ENCODE measurements at places on chromosomes 5 and 9.

- DNase-seq = peak; percentile 70
Observed at GRCh38 chr9:108813951-108814601, 41.7 kb downstream of the ACTL7B start.

GRCh38 chr9:132768932-132769905, 99.0 kb downstream of the GTF3C4 start:
- peak; percentile 54 for DNase-seq

GRCh38 chr9:110128664-110129329, 79.2 kb downstream of the C9orf152 start:
- no peak for DNase-seq

DNA sequence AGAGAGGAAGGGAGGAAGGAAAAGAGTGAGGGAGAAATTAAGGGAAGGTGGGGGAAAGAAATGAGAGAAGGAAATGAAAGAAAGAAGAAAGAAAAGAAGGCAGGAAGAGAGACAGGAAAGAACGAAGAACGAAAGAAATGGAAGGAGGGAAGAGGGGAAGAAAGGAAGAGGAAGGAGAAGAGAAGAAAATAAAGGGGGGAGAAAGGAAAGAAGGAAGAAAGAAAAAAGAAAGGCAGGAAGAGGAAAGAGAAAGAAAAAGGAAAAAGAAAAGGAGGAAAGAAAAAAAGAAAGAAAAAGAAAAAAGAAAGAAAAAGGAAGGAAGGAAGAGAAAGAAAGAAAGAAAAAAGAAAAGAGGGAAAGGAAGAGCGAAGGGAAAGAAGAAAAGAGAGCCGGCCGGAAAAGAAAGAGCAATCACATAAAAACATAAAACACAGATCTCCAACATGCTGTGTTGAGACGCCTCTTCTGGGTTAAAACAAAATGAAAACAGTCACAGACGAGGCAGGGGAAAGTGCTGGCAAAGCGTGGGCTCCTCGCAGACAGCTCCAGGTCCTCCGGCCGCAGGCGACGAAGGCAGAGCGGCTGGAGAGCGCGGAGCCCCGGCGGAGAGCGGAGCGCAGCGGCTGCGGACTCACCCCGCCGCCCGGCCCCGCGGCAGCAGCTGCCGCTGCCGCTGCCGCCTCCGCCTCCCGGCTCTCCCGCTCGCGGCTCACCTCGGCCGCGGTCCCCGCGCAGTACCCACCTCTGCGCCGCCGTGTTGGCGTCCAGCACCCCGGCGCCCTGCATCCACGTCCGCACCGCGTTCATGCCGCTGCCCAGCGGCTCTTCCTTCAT, 896 bp downstream of the EBF1 start:
- peak; percentile 72 for DNase-seq

DNA sequence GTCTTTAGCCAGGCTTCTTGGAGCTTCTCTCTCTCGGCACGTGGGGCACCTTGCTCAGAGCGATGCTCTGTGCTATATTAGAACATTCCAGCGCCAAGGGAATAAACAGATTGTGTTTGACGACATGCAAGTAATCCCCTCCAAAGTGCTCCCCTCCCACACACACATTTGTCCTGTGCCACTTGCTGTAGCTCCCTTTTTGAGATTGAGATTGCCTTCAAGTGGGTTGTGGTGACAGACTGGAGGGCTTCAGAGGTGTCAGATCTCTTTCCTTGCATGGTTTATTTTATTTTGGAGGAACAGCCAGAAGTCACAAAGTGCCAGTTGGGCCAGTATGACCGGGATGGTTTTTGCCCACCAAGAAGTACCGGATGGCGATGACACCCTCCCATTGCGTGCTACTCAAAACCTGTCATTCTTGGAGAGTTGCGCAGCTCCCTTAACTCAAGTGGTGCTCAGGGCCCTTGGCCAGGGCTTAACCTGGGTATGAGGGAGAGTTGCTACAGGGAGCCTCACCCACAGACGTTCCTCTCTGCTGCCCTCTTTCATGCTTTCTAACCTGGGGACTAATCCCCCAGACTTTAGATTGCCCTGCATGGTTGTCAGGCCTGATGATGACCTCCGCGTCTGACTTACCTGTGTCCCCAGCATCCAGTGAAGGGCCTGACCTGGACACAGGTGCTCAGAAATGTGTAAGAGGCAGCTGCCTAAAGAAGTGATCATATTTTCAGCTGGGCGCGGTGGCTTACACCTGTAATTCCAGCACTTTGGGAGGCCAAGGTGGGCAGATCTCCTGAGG, 18.8 kb upstream of the RPL26L1 start:
- DNase-seq = no peak

- peak; percentile 32 for DNase-seq
Observed at GRCh38 chr5:80565330-80565729, 4.8 kb downstream of the ANKRD34B start.

DNA sequence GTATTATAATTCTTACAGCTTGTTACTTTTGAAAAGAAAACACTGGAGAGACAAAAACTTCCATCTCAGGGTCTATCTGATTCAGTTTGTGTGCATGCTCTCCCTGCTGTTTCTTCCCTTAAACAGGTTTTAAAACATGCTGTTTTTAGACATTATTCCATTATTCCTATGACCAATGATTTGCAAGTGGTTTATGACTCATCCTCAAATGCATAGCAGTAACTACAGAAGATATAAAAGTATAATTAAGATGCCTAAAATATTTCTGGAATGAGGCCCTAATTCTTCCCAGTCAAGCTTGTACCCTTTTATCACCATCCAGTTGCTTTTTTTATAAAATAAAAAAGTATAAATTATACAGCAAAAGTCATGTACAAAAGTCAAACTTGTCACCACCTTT, 3.7 kb downstream of the DTWD2 start:
- DNase-seq = peak; percentile 31

DNA sequence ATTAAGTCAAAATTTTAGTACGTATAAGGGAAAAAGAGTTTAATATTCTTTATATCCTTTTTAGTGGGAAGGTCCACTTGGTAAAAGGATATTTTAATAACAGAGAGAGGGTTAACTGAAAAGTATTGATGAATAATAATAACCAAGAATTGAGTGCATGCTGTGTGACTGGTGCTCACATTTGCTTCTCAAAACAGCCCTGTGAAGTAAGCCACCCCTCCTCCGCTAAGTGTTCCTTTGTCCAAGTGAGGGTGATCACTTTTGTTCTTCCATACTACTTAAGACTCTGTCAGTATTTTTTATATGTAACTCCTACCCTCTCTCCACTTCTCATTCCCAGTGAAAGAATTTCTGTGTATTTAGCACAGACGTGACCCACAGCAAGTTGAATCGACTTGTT, 51.5 kb downstream of the SLC44A1 start:
- no peak for DNase-seq

- DNase-seq = peak; percentile 63
Observed at GRCh38 chr5:138641547-138642298, 66.5 kb upstream of the HSPA9 start.

GRCh38 chr9:5671711-5672353, 42.9 kb downstream of the RIC1 start:
- DNase-seq = peak; percentile 34

GRCh38 chr5:179767496-179768100, 26.2 kb upstream of the LTC4S start:
- no peak for DNase-seq

GRCh38 chr9:27117489-27118135, 8.6 kb downstream of the TEK start:
- peak; percentile 48 for DNase-seq

DNA sequence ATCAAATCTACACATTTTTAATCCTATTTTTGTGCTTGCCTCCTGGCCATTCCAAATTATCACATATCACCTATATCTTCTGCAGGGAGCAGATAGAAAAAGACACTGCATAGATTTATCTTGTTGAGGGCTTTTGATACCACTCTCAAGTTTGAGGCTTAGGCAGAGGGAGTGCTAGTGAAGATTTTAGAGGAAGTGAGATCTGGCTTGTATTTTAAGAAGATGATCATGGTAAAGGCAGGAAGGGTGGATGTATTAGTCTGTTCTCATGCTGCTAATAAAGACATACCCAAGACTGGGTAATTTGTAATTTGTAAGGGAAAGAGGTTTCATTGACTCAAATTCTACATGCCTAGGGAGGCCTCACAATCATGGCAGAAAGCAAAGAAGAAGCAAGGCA, 220.9 kb upstream of the TUT7 start:
- no peak for DNase-seq

DNA sequence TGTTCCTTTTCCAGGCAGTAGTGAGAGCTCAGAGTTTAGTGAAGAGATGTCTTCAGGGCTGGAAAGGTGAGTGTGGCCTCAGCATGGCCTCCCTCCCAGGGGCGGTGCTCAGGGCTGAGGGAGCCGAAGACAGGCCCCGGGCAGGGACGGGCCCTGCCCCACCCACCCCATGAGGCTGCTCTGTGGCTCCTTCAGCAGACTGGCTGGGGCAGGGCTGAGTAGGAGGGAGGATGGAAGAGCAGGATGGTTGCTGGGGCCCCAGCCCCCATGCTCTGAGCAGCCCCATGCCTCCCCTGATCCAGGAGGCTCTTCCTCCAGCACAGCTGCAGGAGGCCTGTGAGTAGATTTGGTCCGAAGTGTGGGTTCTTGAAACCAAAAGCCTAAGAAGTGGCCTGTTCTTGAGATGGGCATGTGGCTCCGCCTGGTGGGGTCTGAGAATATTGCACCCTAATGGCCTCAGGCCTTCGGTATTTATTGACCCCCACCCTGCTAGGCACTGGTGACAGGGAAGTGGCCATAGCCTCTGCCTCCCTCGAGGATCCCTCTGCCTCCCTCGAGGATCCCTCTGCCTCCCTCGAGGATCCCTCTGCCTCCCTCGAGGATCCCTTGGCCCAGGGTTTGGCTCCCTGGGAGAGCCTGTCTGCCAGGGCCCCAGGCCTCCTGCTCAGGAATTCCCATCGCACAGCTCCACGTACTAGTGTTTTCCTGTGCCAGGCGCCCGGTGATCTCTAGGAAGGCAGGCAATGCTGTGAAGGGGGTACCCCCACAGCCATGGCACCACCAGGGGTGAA, 65.4 kb upstream of the GARNL3 start:
- peak; percentile 67 for DNase-seq

- no peak for DNase-seq
Observed at GRCh38 chr5:94575196-94575595, 43.2 kb downstream of the KIAA0825 start.

- peak; percentile 96 for DNase-seq
Observed at GRCh38 chr9:120441426-120442307, 138.3 kb downstream of the CDK5RAP2 start.

GRCh38 chr9:124277420-124277819, 19.7 kb downstream of the NEK6 start:
- DNase-seq = no peak

- DNase-seq = peak; percentile 43
Observed at GRCh38 chr5:1140171-1140817, 28.4 kb upstream of the SLC12A7 start.

DNA sequence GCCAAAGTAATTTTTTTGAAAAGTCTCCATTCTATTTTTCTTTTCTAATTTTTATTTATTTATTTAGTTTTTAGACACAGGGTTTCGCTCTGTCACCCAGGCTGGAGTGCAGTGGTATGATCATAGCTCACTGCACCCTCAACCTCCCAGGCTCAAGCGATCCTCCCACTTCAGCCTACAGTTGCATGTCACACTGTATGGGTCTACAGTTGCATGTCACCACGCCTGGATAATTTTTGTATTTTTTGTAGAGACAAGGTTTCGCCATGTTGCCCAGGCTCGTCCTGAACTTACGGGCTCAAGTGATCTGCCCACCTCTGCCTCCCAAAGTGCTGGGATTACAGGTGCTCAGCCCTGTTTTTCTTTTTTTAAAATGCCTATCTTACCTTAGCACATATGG, 10.7 kb downstream of the FANCC start:
- no peak for DNase-seq

DNA sequence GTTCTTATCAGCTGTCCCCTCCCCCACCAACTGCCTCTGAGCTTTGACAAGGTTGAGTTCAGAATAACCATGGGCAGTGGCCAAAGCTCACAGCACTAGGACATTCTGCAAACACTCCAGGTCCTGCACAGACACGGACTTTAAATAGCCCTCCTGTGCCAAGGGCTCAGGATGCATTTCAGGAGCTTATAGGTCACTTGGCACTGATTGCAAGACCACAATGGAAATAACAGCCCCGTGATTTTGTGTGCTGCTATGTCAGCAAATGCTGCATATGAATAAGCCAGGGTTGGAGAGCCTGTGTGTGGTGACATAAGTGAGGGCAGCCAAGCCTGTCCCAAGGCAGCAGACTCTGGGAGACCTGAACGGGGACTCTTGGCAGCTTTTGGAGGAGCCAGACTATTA, 150.7 kb downstream of the DMRT2 start:
- DNase-seq = no peak

DNA sequence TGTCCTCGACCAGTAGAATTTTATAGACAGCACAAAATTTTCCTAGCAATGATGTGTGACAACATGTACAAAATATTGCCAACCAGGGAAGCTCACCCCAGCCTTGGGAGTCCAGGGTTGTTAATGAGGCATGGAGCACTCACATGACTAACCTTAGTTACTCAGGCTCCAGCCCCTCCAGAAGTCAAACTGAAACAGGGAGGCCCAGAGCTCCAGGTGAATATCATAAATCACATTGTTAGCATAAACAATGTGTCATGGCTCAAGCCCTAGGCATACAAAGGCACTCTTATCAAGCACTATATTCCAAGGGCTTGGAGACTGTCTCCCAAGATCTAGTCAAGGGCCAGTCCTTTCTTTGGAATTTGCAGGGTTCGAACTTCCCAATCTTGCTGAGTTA, 44.4 kb downstream of the TNFAIP8 start:
- DNase-seq = no peak

DNA sequence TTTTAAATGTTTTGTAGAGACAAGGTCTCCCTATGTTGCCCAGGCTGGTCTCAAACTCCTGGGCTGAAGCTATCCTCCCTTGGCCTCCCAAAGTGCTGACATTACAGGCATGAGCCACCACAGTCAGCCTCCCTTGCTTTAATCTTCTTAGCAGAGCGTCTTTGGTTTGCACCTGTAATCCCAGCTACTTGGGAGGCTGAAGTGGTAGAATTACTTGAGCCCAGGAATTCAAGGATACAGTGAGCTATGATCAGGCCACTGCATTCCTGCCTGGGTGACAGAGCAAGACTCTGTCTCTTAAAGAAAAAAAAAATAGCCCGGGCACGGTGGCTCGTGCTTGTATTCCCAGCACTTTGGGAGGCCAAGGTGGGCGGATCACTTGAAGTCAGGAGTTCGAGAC, 27.8 kb downstream of the UBE2D2 start:
- DNase-seq = no peak

DNA sequence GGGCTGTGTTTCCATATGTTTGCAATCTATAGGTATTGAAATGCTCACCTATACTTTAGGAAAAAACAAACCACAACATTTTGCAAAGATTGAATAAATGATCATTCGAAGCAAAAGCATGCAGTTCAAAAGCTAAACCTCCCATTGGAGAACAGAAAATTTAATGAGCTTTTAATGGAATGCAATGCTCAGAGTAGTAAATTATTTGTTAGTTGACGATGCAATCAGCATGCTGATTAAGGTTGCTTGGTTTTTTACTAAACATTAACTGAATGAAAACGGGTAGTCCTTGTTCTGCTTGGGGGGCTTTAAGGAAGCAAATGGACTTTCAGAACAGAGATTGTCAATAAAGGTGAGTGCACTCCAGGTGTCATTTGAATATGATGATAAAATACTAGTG, 123.3 kb upstream of the TMEM161B start:
- DNase-seq = no peak
